WERI-Rb-1 (cell line): ENCODE measurements at places on chromosomes 11 and 22.

GRCh38 chr11:66014804-66015453, 3.1 kb downstream of the CST6 start:
- no peak for DNase-seq

- DNase-seq, result no peak
These were observed 2.9 kb upstream of the HMBS start for GRCh38 chr11:119081682-119082260.

GRCh38 chr11:64356498-64357411, 2.2 kb upstream of the RPS6KA4 start:
- DNase-seq, result peak; percentile 91

DNA sequence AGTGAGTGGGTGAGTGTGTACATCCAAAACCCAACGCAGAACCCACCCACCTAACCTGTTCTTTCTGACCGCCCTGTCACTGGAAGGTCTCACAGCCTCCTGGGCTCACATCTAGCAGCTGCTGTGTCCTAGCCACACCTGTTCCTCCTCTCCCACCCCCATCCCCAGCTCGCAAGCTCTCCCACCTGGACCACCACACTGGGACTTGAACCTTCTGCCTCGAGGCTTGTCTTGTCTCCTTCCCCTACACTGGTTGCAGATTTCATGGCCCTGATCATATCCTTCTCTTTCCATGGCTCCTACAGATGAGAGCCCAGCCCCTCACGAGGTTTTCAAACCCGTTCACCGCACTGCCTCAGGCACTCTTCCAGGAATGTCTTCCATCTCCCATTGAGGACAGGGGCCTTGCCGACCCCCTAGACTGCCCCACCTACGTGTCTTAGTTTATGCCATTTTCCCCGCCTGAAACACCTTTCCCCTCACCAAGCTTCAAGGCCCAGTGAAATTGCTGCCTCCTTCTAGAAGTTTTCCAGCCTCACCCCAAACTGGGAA, 6.7 kb downstream of the IFITM10 start:
- DNase-seq, result no peak

- DNase-seq, result no peak
These were observed 29.6 kb downstream of the ZNF143 start for GRCh38 chr11:9490376-9490775.

DNA sequence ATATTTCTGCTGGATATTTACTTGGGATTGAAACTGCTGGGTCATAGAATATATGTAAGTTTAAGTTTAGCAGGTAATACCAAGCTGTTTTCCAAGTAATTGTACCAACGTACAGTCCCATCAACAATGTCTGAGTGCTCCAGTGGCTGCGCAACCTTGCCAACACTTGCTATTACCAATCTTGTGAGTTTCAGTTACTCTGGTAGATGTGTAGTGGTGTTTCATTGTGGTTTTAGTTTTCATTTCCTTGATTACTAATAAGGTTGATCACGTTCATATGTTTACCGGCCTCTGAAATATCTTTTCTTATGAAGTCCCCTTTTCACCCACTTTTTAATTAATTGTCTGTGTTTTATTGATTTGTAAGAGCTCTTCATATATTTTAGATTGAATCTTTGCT, 370.6 kb upstream of the CADM1 start:
- no peak for DNase-seq

- no peak for DNase-seq
These were observed 9.5 kb downstream of the GGA1 start for GRCh38 chr22:37618072-37618656.
